Stimulated activated CD4-positive, alpha-beta T cell treated with anti-CD3 and anti-CD28 coated beads, Interleukin-12 subunit alpha, Interleukin-12 subunit beta, amount 100 ng/mL, for 48 hours (primary cell): ENCODE measurements at places on chromosomes 7 and 10.
A peak's percentile ranks its signal among the peaks of the same experiment; 100 is the strongest.

DNA sequence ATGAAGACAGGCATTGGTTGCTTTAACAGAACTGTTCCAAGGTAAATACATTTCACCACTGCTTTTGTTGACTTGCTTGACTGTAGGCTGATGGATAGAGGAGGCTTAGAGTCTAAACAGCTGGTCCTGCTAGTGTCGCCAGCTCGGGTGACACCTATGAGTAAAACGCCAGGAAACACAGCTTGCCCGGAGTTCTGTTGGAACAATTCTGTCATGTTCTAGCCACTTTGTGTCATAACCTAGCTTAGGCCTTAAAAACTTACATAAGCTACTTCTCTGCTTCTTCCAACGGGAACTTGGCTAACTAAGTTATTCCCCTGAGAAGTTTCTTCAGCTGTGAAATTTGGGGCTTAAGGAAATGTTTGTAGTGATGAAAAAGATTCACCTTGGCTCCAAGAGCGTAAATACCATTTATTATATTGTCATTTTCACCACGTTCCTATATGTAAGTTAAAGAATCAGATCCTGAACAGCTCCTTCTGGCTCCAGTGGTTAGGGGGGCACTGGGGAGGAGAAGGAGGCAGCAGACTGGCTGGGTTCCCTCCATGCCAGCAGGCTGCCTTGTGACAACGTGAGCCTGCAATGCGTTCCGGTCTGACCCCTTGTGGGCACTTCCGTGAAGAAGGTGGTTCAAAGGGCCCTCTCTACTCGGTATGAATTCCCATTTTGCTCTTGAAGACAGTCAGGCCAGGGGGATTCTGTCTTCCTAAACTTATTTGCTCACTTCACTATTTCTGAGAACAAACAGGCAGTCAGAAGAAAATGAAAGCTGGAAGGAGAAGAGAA, 253.2 kb downstream of the BMPER start:
- no peak for DNase-seq

DNA sequence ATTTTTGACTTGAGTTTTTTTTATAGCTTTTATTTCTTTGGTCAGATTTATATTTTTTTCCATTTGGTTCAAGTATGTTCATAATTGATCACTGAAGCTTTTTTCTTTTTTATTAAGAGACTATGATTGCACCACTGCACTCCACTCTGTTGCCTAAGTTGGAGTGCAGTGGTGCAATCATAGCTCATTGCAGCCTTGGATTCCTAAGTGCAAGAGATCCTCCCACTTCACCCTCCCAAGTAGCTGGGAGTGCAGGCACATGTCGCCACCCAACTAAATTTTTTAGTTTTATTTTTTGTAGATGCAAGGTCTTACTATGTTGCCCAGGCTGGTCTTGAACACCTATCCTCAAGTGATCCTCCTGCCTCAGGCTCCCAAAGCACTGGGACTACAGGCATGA, 97.7 kb upstream of the KIF5B start:
- no peak for DNase-seq

- DNase-seq: no peak
These were observed 8.7 kb downstream of the HUS1 start for GRCh38 chr7:47970761-47971160.

- DNase-seq: no peak
These were observed 74.9 kb downstream of the PCGF5 start for GRCh38 chr10:91295346-91295745.

DNA sequence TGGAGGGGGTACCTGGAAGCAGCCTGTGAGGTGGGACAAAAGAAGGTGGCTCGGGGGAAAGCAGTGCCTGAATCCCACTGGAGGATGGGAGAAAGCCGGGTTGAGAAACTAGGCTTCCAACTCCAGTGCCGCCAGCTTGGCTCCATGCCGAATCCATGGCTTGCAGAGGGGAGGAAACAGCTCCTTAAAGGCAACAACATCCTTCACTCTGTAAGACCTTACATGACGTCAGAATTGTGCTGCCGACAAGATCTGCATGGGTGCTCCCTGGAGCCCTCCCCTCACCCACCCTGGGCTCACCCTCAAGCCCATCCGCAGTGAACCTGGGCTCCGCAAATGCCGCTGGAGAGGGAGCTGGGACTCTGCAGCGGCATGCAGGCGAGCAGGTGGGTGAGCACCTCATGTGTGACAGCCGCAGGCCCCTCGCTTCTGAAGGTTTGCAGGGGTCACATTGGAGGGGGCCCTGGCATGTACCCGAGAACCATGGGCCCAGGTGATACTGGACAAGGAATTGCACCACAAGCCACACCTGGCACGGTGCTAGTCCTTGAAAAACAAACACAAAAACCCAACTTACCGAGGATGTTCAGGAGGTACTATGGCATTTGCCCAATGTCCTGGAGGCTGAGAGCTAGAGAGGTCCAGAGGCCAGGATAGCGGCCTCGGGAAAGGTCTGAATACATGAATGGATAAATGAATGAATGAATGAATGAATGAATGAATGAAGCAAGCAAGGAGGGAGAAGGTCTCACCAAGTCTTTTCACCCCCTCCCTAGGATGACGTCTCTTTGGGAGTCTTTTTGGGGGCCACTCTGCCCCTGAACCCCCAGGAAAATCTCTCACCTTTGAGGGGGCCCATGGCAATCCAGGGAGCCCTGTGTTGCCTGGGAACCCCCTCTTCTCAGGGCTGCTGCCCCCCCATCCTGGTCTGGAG, 238.6 kb upstream of the SHH start:
- DNase-seq: no peak

DNA sequence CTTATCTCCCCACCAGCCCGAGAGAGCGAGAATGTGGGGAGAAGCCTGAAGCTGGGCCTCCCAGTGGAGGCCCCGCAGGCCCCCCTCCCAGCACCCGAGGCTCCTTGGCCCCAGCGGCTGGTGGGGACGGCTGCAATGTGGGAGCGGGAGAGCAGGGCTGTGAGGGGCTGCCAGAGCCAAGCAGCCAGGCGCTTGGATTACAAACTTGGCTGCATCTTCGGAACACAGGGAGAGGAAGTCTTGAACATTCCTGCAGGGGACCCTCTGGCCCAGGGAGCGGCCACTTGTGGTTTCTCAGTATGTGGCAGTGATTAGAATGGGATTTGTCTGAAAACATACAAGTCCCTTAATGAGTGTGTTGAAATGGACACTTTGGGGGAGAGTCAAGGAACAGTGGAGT, 23.2 kb downstream of the ELN start:
- DNase-seq: no peak

DNA sequence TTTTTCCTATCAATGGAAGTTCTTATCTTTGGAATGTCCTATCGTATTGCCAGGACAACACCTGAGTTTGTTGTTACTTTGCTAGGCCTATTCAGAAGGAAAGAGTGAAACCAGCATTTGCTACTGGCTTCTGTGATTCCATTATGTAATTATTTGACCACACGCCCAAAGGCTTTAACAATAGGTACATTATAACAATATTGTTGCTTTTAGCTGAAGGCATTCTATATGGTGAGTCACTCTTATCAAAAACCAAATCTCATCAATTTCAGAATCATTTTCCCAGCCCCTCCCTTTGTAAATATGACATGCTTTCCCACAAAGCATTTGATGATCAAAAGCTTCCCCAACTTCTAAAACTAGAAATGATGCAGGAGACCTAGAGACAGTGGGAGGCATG, 294.4 kb upstream of the NEBL start:
- no peak for DNase-seq

- DNase-seq: peak; percentile 20
These were observed 240.3 kb upstream of the KAT6B start for GRCh38 chr10:74586088-74586585.

- no peak for DNase-seq
These were observed 7.5 kb downstream of the EPHB6 start for GRCh38 chr7:142862351-142862750.

- no peak for DNase-seq
These were observed 365.7 kb downstream of the GPR37 start for GRCh38 chr7:124399941-124400340.

GRCh38 chr7:151346-152050, 40.9 kb upstream of the FAM20C start:
- no peak for DNase-seq

DNA sequence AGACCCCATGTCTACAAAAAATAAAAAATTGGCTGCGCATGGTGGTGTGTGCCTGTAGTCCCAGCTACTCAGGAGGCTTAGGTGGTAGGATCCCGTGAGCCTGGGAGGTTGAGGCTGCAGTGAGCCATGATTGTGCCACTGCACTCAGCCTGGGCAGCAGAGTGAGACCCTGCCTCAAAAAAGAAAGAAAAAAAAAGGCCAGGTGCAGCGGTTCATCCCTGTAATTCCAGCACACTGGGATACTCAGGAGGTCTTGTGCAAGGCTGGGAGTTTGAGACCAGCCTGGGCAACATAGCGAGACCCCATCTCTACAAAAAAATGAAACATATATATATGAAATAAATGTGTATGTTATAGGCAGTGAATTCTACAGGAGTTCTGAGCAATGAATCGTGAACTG, 44.5 kb upstream of the UBE2H start:
- DNase-seq: no peak

DNA sequence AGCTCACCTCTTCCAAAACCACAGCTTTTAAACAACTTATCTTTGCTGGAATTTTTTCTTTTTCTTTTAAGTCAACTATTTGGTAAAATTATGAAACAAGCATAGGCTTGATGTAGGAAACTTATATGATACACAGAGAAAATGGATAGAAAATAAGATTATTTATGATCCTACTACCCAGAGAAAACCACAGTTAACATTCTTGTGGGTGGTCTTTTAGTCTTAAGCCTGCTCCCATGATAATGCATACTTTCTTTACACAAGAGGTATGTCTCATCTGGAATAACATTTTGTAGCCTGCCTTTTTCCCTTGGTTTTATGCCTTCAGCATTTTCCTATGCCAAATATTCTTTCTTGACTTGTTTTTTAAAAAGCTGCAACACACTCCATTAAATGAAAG, 21.4 kb downstream of the PLPP4 start:
- DNase-seq: no peak

GRCh38 chr7:23925088-23925487, 215.1 kb downstream of the STK31 start:
- DNase-seq: no peak

DNA sequence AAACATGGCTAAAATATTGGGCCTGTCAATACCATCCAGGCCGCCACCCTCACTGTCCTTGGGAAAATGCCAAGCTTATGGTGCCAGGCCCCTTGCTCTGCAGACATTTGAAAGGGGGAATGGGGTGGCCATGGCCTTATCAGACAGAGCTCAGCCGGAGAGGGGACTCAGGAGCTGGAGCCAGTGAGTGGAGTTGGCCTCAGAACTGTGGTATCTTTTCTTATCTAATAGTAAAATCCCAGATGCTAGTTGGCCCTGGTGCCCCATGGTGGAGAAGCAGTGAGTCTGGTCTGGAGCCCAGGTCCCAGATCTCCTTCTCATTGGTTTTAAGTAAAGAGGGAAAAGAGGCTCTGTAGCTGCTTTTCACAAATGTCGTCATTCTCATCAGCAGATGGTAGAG, 49.6 kb upstream of the SORCS3 start:
- no peak for DNase-seq

GRCh38 chr10:80718024-80718423, 180.3 kb downstream of the SH2D4B start:
- DNase-seq: no peak

DNA sequence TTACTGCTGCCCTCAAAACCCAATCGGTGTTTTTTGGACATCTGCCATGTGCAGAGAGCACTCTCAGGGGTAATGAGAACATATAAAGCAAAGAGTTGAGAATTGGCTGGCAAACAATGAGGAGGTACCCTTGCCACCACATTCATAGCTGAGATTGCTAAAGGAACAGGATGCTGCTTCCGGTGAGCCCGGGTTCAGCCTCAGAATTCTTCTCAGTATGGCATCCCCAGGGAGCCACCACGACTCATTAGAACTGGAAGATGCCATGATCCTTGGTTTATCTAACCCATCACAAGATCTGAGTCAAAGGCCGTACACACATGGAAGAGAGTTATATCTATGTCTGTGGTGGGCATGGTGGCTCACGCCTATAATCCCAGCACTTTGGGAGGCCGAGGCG, 174.4 kb downstream of the ARID5B start:
- DNase-seq: no peak

GRCh38 chr7:105876964-105877601, 684 bp upstream of the ATXN7L1 start:
- no peak for DNase-seq

- DNase-seq: no peak
These were observed 559 bp downstream of the VWC2 start for GRCh38 chr7:49773936-49774458.

GRCh38 chr7:42494199-42494710, 257.2 kb upstream of the GLI3 start:
- DNase-seq: no peak

GRCh38 chr10:374354-374753, 239.1 kb downstream of the ZMYND11 start:
- no peak for DNase-seq

GRCh38 chr7:92766461-92767003, 69.8 kb downstream of the CDK6 start:
- no peak for DNase-seq

DNA sequence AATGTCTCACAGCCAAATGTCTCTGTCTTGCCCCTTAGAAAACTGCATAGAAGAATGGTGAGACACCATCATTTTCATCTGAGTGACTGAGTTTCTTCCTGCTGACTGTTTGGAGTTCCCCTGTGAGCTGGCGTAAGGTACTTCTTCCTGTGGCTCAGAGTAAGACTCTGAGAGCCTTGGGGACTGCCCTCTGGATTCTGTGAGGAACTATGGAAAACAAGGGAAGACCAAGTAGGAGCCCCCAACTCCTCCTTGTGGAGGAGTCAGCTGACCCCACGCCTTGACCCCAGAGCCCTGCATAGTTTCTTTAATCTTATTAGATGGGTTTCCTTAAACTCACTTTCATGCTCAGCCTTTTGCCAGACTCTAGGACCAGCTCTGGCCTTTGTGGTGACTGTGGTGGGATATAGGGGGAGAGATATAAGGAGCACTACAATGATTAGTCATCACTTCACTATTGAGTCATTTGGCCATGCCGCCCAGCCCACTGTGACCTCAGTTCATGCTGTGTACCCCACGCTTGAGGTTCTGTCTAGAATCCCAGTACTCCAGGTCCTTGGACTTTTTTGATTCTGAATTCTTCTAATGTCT, 51.8 kb upstream of the FAM133B start:
- peak; percentile 63 for DNase-seq

- no peak for DNase-seq
These were observed 106.3 kb upstream of the AKR1E2 start for GRCh38 chr10:4719671-4720070.
